Left colon (tissue), 2 donors: ENCODE measurements at places on chromosomes 12 and 14.

DNA sequence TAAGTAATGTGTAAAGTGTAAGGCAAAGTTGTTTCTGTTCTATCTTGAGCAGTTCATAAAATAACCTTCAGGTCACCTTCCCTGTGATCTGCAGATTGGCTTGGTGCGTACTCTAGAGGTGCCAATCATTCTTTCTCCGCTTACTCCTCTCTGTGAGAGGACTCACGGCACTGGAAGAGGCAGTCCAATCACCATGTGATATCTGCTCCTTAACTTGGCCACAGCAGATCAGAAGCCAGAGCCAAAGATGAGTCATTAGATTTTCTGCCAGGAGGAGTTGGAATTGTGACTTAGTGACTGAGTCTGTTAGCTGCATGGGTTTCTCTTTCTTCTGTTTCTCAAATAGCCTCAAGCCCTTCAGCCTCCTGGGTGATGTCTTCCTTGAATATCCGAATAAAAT lies 165.5 kb downstream of the SLC41A2 start:
- DNase-seq, result no peak

DNA sequence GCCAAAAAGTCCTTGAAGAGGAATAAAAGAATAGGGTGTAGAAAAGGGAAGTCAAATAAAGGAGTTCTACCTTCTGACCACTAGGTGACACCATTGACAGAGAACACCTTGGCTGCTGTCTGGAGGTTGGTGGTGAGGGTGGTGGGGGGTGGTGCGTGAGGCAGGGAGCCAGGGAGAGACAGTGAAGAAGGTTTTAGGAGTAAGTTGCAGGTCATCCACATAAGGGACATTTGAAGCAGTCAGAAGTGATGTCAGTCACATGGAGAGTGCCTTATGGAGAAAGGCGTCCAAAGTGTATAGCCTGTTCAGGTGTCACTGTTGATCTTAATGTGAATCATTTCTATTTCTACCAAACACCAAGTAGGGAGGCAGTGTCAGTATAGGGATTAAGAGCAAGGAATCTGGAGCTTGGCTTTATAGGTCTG lies 279.3 kb upstream of the DDHD1 start:
- no peak for DNase-seq

GRCh38 chr14:100396266-100396795 lies 73.2 kb downstream of the SLC25A47 start:
- DNase-seq, result no peak

- DNase-seq, result no peak
Observed at GRCh38 chr12:41944216-41944615, 200.5 kb downstream of the GXYLT1 start.

DNA sequence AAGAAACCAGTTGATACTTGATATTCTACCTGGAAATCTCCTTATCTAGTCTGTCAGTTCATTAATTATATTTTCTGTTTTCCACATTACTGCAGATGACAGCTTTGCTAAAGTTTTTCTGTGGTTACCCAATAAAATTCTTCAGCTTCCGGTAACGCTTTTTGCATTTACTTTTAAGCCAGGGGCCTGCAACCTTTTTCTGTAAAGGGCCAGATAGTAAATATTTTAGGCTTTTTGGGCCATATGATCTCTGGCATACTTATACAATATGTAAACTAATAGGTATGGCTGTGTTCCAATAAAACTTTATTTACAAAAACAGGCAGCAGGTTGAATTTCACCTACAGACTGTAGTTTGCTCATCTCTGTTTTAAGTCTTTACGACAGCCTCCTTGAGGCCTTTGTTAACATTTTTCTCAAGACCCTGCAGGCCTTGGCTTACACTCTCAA lies 48.3 kb downstream of the SPATS2 start:
- DNase-seq, result no peak

DNA sequence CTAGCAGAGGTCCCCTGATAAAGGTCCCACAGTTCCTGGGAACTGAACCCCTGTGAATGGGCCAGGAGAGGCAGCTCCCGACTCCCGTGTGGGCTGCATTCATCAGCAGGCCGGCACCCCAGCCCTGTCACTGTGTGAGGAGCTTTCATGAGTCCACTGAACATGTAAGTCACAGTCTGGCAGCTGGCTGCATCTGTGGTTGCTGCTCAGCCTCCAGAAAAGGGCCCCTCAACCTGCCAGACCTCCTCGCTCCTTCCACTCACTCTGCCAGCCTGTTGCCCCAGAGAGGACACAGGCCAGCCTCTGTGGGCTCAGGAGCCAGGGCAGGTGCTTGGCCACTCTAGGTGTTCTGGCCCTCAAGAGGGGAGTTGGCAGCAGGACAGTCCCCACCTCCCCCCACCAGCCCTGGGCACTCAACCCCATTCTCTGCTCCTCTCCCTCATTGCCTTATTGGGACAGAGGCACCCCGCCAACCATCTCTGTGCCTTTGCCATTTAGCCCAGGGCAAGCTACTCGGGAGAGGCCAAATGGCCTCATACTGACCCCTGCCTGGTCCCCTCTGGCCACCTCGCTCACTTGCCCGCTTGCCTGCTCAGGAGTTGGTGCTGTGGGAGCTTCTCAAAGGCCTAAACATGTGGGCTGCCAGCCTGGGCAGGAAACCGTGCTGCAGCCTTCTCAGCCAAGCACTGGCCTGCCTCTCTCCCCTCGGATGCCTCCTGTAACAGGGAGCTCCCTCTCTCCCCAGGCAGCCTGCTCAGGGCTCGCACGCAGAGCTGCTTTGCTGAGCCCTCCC lies 1.9 kb downstream of the RTL1 start:
- DNase-seq, result no peak

- DNase-seq, result no peak
Observed at GRCh38 chr14:86462193-86462753, 932.3 kb downstream of the FLRT2 start.

- DNase-seq, result no peak
Observed at GRCh38 chr14:63046339-63047268, 1.3 kb upstream of the KCNH5 start.

DNA sequence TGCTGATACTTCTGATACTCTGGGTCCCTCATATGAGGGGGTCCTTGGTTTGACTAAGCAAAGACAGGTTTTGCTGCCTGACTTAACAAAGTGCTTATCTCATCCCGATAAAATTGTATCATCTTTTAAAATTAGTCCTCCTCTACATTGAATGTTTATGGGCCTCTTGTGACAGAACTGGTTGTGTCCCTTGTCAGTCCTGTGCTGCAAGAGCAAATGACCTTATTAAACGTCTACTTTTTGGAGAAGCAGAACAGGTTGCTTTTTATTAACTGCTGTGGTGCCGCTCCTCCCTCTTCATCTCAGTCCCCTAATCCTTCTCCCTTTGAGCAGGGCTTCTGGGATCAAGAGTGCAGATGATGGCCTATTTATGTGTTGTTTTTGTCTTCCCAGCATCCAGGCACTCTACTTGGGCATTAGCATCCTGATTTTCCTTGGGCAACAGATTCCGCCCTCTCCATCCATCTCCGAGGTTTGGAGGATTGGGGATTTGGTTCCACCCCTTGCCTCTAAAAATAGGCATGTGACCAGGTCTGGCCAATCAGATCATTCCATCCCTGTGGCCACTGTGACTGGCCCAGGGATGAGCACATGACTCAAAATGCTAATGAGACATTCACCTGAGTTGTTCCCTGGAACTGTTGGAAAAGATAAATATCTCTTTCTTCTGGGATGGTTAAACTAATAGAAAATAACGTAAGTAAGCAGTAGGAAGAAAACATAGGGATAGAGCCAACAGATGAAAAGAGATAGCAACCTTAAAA lies 2.9 kb upstream of the DENR start:
- DNase-seq, result no peak

GRCh38 chr12:100512692-100513091 lies 39.0 kb downstream of the NR1H4 start:
- DNase-seq, result no peak

DNA sequence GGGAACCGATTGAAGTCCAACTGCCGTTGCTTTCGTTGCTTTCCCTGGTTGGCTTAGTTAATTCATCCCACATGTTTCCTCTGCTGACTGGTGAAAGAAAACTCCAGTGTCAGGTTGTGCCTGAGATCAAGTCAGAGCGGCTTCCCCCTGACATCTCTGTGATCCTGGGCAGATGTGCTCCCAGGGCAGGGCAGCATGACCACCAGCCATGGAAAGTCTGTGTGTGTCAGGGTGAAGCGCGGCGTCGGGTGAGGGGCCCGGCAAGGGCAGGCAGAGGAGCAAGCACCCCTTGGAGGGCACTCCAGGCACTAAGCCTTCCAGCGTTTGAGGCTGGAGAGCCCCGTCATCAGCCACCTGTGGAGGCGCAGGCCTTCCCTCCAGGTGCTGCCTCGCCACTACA lies 54.5 kb upstream of the IGF1 start:
- DNase-seq, result no peak

- DNase-seq, result no peak
Observed at GRCh38 chr14:23044840-23045239, 2.8 kb downstream of the PSMB11 start.

DNA sequence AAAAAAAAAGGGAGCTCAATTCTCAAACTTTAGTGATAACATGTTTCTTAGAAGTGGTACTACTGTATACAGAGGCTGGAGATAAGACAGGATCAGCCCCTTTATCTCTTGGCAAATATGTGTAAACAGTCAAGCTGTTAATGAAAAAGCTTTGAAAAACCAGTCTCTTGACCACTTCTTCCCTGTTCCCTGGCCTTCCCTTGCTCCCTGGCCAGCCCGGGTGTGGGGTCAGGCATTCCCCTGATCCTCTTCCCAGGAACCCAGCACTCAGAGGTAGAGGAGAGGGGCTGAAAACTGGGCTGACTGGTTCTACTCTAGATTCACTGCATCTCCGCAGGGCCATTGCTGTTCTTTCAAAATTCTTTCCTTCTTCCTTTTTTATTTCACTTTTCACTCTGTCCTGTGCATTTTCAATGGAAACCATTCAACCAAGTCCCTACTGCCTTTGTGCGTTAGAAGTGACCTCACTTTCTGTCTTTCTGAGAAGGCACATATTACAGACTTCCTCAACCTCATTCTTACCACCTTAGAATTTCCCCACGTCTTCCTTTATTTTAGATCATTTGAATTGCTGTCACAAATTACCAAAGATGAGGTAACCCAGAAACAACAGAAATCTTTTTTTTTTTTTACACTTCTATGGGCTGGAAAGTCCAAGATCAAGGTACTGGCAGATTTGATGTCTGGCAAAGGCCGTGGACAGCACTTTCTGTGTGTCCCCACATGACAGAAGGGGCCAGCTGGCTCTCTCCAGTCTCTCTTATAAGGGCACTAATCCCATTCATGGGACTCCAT lies 5.7 kb downstream of the GNG2 start:
- DNase-seq, result no peak

DNA sequence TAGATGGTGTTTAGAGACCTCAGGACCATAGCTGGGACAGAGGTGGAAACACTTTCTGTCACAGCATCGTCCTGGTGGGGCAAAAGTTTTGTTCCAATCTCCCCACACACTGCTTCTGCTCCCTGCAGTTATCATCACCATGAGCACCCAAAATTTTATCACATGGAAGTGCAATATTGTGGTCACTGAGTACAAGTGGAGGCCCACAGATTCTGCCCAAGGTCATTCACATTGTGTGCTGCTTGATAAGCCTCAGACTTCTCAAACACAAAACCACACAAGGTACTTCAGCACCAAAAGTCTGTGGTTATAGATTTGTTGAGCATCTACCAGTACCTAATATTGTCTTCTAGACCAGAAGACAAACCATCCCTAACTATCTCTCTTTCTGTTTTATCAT lies 554 bp upstream of the KRT77 start:
- DNase-seq, result no peak

GRCh38 chr14:72822946-72823611 lies 70.8 kb downstream of the DPF3 start:
- no peak for DNase-seq

DNA sequence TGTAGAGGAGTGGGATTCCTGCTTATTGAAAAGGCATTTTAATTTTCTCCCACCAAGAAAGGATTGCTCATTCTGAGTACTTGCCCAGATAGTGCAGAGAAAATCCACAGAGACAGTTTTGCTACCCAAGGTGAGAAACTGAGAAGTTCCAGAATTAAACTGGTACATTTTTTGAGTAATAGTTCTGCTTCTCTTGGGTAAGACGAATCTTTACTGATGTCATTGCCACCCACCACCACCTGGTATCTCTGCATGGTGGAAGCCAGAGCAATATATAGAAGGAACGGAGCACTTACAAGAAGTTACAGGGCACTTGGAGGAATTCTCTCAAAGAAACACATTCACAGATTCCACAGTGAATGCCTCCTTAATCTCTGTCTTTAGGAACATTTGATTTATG lies 20.7 kb upstream of the FRMD6 start:
- DNase-seq, result no peak

GRCh38 chr12:67982164-67982563 lies 7.1 kb upstream of the IFNG-AS1 start:
- no peak for DNase-seq

- no peak for DNase-seq
Observed at GRCh38 chr12:124021007-124021406, 48.0 kb downstream of the ZNF664 start.

DNA sequence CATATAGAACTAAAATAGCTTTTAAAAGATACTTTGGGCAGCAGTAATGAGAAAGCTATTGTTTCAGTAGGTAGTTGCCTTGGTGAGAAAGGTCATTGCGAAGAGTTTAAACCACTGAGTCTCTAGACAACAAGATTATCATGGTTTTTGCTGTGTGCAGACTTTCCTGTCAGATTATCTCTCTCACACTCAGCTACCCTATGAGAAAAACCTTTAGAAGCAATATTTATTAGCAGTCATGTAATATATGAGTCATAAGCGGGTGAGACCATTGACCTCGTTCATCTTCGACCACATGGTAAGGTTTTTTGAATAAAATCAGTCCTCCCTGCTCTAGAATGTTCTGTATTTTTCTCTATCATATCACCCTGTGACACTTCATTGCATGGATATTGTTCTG lies 59.9 kb downstream of the GPR65 start:
- DNase-seq, result no peak

- no peak for DNase-seq
Observed at GRCh38 chr12:76554405-76555230, 5.0 kb downstream of the OSBPL8 start.

GRCh38 chr12:73187765-73188164 lies 915.6 kb downstream of the TRHDE start:
- DNase-seq, result no peak

GRCh38 chr12:52162981-52163380 lies 28.8 kb downstream of the KRT80 start:
- DNase-seq, result no peak

DNA sequence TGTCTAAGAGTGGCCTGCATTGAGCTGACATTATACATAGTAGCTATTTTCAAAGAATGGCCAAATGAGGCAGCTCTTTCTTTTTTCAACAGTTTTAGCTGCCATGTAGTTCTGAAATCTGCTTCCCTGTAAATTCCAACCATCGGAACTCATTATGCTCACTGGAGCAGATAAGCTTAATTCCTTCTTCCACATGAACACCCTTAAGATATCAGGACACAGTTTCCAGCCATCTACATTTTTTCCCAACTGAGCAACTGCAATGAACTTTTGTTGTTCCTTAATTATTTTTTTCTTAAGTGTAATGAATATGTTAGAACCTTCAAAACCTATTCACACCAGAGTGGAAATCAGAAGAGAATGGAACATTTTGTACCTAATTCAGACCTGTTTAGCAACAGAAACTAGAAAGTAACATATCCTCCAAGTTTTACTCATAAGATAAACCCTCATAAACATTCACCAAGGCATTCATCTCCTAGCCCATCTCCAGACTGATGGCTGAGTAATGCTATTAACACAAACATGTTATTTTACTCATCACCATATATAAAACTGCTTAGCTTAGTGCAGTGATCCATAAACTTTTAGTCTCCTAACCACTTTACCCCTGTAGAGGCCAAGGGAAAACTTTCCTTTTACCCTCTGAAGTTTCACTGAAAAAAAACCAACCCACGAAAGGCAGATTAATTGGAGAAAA lies 296.1 kb upstream of the SYT1 start:
- DNase-seq, result no peak

- DNase-seq, result no peak
Observed at GRCh38 chr14:101979666-101980065, 15.3 kb downstream of the DYNC1H1 start.

- no peak for DNase-seq
Observed at GRCh38 chr14:104435147-104436046, 144.2 kb upstream of the C14orf180 start.
